Stimulated activated CD4-positive, alpha-beta T cell treated with anti-CD3 and anti-CD28 coated beads, TNF-alpha, amount 100 ng/mL, for 48 hours (primary cell): ENCODE measurements at places on chromosomes 11 and 22.

DNA sequence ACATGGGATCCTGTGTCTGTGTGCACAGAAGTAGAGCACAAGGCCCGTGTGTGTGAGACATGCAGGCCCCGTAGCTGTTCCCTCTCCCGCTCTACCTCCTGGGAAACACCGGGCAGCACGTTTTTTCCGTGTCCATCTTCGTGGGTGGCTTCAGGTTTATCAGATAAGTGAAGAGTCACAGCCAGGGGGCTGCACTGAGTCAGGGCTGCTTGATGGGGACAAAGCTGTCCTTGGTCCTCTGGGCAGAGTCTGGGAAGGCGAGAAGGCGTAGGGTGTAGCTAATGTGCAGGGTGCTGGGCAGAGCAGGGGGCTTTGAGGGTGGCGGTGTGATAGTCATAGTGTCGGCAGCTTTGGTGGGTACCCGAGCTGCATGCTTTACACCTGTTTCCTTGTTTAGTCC, 23.7 kb downstream of the INCENP start:
- DNase-seq: no peak

- no peak for DNase-seq
Observed at GRCh38 chr11:19735157-19735908, 22.7 kb downstream of the NAV2 start.

DNA sequence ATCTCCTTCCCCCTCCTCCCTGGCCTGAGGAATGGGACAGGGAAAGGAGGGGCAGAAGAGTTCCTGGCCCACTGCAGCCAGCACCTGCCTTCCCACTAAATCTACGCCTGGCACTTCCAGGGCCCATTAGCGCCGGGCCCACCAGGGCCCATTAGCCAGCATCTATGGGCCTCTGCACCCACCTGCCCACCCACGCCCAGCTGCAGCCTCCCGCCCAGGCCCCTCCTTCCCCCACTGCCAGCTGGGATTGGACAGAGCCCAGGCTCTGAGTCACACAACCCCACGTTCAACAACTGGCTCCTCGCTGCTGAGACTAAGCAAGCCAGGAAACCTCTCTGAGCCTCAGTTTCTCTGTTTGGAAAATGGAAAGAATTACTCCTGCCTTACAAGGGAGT, 48.7 kb downstream of the CYTH4 start:
- DNase-seq: no peak

- DNase-seq: no peak
Observed at GRCh38 chr22:19105867-19106802, 16.1 kb downstream of the DGCR2 start.

GRCh38 chr11:17609291-17610084, 62.4 kb downstream of the OTOG start:
- DNase-seq: no peak

DNA sequence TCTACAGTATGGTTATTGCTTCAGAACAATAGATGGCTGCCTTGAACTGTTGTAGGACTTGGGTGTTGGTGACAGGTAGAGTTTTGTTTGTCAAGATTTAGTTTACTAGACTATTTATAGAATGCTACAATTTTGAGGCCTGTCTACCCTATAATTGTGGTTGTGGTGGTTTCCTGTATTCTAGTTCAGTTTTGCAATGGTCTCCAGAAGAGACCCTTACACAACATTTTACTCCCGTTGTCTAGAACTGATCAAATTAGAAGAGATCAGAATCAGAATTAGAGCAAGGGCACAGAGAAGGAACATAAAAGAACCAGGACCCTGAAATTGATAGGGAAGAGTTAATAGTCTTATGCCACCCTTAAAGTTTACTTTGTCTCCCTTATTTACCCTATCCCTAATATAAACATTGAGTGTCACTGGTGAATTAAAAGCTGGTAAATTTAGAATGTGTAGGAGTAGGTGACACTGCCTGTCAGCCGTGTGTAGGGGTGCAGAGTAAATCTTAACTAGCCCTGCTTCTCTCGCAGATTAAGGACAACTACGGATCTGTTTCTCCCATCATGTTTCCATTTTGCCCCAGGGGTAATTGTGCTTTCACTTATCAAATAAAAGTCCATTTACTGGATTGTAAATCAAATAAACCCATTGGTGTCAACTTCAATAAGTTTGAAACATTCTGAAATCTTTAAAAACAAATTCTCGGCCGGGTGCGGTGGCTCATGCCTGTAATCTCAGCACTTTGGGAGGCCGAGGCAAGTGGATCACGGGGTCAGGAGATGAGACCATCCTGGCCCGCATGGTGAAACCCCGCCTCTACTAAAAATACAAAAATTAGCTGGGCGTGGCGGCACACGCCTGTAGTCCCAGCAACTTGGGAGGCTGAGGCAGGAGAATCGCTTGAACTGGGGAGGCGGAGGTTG, 10.9 kb upstream of the PHLDB1 start:
- DNase-seq: no peak

- no peak for DNase-seq
Observed at GRCh38 chr11:5691964-5692361, 2.4 kb downstream of the TRIM22 start.

DNA sequence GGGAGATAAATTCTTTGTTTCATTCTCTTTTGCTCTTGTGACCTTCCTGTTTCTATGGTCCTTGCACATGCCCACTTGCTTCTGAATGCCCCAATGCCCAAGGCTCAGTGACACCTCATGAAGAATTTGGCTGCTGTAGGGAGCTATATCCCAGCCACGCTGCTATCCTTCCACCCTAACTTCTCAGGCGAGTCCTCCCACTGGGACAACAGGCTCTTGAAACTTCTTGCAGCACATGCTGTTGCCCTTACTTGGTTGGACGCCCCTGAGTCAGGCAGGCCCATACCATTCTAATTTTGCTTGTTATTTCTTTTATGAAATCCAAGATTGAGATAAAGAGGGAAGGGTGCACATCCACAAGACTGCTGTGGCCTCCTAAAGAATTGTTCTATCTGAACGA, 57.6 kb upstream of the BLID start:
- DNase-seq: no peak

DNA sequence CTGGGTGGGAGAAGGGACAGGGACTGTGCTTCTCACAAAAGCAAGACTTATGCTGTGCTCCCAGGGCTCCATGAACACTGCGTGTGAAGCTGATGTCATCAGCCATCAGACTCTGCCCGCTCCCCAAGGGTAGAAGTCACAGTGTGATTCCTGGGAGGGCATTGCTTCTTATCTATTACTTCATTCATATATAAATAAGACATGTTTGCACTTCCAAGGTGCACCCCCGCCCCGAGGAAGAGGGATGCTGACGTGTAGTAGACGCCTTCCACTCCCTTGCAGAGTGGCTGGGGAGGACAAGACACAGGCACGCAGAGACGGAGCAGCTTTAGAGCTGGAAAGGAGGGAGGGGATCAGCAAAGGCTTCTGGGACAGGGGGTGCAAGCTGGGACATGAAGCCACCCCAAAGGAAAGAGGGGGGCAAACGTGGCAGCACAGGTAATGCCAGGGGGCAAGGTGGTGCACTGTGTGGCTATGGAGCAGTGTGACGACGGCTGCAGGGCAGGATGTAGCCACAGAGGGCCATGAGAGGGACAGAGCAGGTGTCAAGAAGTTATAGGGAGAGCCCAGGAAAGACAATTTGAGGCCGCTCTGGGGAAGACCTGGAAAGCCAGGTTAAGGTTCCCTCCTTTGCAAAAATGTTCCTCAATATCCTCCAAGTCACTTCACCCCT, 558.5 kb downstream of the MN1 start:
- DNase-seq: no peak

- DNase-seq: no peak
Observed at GRCh38 chr11:72704028-72704782, 30.0 kb upstream of the PDE2A start.

- DNase-seq: no peak
Observed at GRCh38 chr22:40423310-40423688, 52.9 kb downstream of the SGSM3 start.

DNA sequence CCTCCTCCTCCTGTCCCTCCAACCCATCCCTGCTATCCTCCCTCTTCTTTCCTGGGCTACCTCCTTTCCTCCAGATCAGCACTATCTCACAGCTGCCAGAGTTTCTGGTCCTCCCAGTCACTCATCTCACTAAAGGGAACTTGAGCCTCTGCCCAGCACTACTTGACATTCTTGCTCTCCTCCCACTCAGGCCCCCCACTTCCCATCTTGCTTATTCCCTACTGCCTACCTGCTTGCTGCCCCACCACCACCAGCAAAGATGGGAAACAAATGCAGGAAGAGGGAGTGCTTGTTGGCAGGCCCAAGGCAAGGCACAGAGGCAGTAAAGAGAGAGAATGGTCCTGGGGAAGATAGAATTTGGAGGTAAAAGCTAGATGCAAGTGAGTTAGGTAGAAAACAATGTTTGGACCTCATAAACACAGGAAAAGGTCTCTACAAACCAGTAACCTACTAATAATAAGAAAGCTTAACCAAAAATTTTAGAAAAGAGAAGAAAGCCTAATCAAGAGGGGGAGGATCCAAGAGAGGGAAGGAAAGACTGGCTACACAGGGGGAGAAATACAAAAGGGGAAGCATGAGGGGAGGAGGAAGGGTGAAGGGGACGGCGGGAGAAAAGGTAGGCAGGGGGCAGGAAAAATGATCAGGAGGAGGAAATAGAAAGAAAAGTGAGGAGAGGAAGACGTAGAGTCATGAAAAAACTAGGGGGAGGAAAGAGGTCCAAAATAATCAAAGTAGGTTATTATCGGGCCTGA, 63.6 kb downstream of the PAK1 start:
- no peak for DNase-seq

- no peak for DNase-seq
Observed at GRCh38 chr11:59528711-59529110, 17.4 kb downstream of the OR4D9 start.

- no peak for DNase-seq
Observed at GRCh38 chr11:84794663-84795443, 832.3 kb downstream of the DLG2 start.

- DNase-seq: no peak
Observed at GRCh38 chr11:47994417-47994816, 14.1 kb downstream of the PTPRJ start.

- DNase-seq: no peak
Observed at GRCh38 chr11:132579634-132580327, 952.5 kb downstream of the OPCML start.

DNA sequence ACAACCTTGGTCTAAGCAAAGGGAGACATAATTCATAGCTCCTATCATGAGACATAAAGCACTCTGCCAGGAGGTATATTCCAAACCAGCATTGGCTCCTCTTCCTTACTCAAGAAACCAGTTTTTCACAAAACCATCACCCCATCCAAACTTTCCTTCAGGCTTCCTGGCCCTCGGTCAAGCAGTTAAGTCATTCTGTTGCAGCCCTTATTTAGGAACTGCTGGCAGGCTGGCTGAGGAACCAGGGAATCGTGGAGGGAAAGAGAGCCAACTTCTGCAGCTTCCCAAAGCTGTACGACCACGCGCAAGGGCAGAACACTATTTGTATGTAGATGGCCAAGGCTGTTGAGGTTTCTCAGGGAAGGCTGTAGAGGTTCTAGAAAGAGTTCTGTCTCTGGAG, 680 bp downstream of the IFT46 start:
- no peak for DNase-seq

DNA sequence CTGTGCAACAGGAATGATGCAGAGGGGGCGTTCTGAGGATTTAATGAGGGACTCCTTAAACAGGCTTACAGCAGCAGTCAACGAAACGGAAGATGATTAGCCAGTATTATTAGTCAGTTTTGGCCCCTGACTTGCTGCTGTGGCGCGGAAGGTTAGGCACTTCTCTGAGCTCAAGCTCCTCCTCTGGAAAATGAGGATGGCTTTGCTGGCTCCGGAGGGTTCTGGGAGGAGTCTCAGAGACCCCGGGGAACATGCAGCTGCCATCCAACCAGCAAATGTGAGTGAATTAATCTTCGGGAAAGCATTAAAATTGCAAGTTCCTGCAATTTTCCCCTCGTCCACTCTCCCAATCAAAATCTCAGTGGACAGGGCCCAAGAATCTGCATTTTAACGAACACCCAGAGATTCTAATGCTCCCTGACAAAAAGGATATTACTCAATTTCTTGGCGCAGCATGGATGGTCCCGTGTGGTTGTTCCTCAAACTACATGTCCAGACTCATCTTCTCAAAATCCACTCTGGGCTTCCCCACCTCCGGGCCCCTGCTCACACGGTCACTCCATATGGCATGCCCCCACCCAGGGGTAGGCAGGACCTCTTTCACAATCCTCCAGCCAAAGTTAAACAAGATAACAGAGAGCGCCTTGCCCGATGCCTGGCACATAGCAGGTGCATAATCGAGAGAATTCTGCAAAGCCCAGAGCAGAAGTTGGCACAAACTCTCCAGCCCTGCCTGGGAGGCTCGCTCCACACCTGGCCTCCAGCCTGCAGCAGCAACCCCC, 6.4 kb downstream of the ELFN2 start:
- no peak for DNase-seq

DNA sequence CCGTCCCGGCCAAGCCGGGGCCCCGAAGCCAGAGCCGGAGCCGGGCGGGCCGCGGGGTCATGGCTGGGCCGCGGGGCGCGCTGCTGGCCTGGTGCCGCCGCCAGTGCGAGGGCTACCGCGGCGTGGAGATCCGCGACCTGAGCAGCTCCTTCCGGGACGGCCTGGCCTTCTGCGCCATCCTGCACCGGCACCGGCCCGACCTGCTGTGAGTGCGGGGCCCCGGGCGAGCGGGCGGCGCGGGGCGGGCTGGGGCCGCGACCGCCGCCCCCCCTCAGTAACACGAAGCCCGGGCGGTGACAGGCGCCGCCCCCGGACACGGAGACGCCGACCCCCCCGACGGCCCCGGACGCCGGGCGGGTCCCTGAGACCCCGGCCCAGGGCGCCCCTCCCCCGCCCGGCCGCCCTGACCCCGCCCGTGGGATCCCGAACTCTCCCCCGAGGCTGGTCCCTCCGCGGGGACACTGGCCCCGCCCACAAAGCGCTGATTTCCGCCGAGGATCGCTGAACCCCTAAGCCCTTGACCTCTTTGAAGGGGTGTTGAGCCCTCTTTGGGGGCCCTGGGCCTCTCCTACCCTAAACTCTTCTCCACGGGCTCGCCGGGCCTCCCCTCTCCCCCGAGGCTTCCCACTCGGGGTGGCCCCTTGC, 389 bp downstream of the MICALL1 start:
- no peak for DNase-seq

DNA sequence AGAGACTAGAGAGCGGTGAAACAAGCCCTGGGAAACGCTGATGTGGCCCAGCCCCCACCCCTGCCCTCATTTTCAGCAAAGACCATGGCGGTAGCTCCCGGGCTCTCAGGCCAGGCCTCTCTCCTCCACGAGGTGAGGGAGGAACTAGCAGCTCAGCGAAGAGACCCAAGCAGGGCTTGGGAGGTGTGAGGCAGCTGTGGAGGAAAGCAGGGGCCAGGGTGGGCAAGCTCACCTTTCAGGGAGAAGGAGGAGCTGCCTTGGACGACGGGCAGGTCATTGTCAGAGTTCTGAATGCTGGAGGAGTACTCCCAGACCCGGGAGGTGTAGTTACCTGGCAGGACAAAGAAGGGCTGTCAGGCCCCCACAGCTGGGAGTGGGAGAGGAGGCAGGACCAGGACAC, 19.9 kb downstream of the TRIM29 start:
- no peak for DNase-seq

GRCh38 chr11:88629496-88629895, 292.0 kb upstream of the CTSC start:
- DNase-seq: no peak
